Astrocyte (in vitro differentiated cells and primary cell): ENCODE measurements at places on chromosomes 5 and 9.

GRCh38 chr9:94157050-94157801 is 73.0 kb downstream of the PTPDC1 start:
- H3K27me3 ChIP-seq: no peaks in the 10 kb centered on the region
- peak; percentile 71 for DNase-seq

- H3K27me3 ChIP-seq: no peaks in the 10 kb centered on the region
- peak; percentile 49 for DNase-seq
- H3K4me3 ChIP-seq: no peak overlapping the region
- H3K27ac ChIP-seq: peak overlapping the region; percentile 62
- peaks cover 15% of the 10 kb centered on the region for H3K4me1 ChIP-seq
These were observed 55.1 kb downstream of the CSNK1A1 start for GRCh38 chr5:149496166-149496565.

- no peak overlapping the region for H3K4me3 ChIP-seq
- H3K27ac ChIP-seq: no peak overlapping the region
These were observed 239.3 kb upstream of the GRIN3A start for GRCh38 chr9:101977614-101978210.

GRCh38 chr9:97176206-97176605 is 131.3 kb upstream of the CCDC180 start:
- H3K27me3 ChIP-seq: no peaks in the 10 kb centered on the region
- no peaks in the 10 kb centered on the region for H3K36me3 ChIP-seq
- H3K4me1 ChIP-seq: no peaks in the 10 kb centered on the region
- no peak for DNase-seq

GRCh38 chr5:69024241-69024651 is 69.6 kb upstream of the SLC30A5 start:
- H3K27me3 ChIP-seq: peaks cover 6% of the 10 kb centered on the region
- no peak overlapping the region for H3K27ac ChIP-seq
- DNase-seq: peak; percentile 5

DNA sequence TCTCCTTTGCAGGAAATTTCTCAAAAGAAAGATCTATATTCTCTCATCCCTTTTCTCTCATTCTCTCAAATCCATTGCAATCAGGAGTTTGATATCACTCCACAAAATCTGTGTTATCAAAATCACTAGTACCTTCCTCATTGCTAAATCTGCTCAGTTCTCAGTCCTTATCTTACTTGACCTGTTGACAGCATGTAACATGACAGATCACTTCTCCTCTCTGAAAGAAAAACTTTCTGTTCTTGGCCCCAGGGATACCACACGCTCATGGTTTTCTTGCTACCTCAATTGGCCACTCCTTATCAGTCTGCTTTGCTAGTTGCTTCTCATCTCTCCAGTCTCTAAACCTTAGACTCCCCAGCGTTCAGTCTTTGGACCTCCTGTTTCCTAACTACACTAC is 22.1 kb downstream of the SRP19 start:
- H3K27me3 ChIP-seq: no peaks in the 10 kb centered on the region
- DNase-seq: no peak
- H3K36me3 ChIP-seq: peaks cover 41% of the 10 kb centered on the region
- H3K4me1 ChIP-seq: peaks cover 8% of the 10 kb centered on the region
- no peak overlapping the region for H3K27ac ChIP-seq

DNA sequence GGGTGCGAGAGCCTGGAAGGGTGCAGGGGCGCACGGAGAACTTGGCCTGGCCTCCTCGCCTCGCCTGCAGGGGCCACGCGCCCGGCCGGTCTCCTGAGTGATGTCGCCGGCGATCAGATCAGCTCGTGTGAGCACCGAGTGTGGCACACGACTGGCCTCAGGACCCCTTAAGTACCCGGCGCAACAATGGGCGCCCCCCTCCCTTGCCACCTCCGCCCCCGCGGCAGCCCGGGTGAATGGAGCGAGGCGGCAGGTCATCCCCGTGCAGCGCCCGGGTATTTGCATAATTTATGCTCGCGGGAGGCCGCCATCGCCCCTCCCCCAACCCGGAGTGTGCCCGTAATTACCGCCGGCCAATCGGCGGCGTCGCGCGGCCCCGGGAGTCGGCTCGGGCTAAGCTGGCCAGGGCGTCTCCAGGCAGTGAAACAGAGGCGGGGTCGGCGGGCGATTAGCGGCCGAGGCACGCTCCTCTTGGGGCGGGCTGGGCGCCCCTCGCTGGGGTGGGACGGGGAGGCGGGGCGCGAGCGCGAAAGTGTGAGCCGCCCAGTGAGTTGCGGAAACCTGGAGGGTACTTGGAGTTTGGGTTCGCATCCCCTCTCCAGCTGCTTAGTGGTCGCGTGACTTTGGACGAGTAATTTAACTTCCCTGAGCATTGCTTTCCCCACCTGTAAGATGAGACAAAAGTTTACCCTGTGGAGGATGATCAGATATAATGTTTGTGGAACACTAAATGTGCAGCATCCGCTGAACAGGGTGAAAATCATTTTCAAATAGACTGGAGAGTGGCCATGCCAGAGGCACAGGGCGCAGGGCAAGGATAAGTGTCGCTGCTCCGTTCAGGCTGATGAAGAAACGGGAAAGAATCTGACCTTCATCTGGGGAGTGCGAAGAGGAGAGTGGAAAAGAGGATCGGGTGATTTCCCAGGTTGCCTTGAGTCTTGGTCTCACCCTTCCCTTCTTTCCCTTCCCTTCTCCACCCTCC is at the start of gene NEUROG1:
Gene NEUROG1, minus strand, starts transcription at position 145 of the 982 bp plus-strand sequence. CDS start 274 bp downstream, outside the sequence.
- H3K36me3 ChIP-seq: no peaks in the 10 kb centered on the region
- DNase-seq: no peak
- no peak within 1 kb of the TSS for H3K27ac ChIP-seq
- no peak within 1 kb of the TSS for H3K4me3 ChIP-seq

DNA sequence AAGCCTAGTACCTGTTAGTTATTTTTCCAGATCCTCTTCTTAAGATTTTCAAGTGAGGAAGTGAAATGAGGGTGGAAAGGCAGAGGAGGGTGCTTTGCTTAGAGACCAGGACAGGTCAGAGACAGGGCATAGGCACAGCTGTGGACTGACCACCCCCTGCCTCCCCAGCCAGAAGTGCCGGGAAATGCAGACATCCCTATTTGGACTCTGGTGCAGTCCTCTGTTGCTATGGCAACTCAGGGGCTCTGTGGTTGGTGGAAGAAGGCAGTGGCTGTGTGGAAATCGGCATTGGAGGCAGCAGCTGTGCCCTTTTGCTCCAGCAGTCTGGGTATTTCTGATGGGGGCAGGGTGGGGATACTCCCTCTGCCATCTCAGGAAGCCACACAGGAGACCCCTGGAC is 43.3 kb upstream of the NDFIP1 start:
- H3K27me3 ChIP-seq: no peaks in the 10 kb centered on the region
- DNase-seq: no peak
- H3K36me3 ChIP-seq: no peaks in the 10 kb centered on the region
- no peak overlapping the region for H3K27ac ChIP-seq
